ENCODE measurements at places on chromosomes 2 and 18.

DNA sequence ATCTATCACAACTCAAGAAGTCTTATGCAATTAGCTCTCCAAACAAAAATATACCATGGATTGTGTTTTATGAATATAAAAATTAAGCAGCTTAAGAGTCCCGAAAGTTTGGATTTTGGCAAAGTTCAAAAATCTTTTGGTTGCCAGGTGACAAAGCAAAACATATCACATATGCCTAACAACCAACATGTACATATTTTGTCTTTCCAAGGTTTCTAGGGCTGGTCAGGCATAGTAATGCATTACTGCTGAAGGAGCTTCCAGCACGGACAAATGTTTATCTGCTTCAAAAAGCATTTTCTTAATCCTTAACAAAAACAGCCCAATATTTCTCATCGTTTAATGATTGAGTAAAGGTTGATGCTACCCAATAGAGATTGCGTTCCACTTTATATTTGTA, 1327.1 kb upstream of the ZEB2 start:
- no peak for DNase-seq

DNA sequence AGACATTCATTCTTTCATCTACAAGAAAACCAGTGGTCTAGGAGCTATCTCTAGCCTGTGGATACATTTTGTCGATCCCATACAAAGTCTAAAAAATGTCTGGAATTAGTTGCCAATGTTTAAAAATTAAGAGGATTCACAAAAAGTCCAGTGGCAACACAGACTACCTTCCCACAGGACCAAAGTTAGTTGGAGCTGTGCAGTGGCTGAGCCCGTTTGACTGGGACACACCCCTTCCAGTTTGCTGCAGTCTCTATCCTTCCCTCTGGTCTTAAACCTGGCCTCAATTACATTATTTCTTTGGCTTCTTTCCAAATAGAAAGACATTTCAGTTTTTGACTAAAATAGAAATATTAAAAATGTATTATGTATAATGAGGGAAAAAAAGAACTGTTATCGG, 18.6 kb downstream of the SLC16A14 start:
- DNase-seq, result no peak

- DNase-seq, result no peak
Observed at GRCh38 chr2:227805578-227805977, 8.1 kb upstream of the CCL20 start.

- DNase-seq, result peak; percentile 47
Observed at GRCh38 chr2:3728104-3729054, 25.0 kb downstream of the DCDC2C start.

DNA sequence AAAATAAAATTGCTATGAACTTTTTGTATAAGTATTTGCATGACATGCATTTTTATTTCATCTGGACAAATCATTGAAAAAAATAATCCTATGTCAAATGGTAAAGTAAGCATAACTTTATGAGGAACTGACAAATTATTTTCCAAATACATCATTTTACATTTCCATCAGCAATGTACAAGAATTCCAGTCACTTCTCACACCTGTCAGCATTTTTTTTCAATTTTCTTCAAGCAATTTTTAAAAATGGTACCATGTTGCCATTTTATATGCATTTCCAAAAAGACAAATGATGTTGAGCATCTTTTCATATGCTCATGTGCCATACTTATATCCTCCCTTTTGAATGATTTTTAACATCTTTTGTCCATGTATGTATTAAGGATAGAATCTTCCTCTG, 961.7 kb upstream of the PIK3C3 start:
- no peak for DNase-seq

- DNase-seq, result no peak
Observed at GRCh38 chr2:14454202-14454601, 178.3 kb upstream of the LRATD1 start.

- DNase-seq, result no peak
Observed at GRCh38 chr2:21033237-21034155, 10.4 kb downstream of the APOB start.

DNA sequence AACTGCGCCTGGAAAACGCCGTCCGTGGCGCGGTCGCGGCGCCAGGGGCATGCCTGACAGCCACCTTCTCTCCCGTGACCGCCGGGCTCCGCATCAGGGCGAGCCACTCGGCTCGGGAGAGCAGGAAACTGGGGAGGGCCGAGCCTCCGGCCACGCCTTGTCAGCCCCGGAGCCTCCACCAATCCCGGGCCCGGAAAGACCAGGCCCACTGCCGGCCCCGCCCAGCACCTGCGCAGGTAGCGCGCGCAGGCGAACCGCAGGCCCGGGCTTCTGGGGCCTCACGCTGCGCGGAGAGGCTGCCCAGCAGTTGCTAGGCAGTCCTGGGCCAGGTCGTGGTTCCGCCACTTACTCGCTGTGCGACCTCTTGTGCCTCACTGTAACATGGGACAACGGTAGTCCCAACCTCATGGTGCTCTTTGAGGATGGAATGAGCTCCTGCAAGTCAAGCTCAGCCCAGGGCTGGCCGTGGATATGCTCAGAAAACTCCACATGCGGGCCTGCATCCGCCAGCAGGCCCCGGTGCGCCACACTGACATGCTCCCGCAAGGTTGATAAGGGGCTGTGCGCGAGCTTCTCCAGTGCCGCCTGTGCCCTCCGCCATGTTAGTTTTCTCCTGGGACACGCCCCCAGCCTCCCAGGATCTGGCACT, 97.1 kb downstream of the INHBB start:
- DNase-seq, result no peak

GRCh38 chr18:67200665-67201064, 315.9 kb downstream of the DSEL start:
- DNase-seq, result no peak

DNA sequence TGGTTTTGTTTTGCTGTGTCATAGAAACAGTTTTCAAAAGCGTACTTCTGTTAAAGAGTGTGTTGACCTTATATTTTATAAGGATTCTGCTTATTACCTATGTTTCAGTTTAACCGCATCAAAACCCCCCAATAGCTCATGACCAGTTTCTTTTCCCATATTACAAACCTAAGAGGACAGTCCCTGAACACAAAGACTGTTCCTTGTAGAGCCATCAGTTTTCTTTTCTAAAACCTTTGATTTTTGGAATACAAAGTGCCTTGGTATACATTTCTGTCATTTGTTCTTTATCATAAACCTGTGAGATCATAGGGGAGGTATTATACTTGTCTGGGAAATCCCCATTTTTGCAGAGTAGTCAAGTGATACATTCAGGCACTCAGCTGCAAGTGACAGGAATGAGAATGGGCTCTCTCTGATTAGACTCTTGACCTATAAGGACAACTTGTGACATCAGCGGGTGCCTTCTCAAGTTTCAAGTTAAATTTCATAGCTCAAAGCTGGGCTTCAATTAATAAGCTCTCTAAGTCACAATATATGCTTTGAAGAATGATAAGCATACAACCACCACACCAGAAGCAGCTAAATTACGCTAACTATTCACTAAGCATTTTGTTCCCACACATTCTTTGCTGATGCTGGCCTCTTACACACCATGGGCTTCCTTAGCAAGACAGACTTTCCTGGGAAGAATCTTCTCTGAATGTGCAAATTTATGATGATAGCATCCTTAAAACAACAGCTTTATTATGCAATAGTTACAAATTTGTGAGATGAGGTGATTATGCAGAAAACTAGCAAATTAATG, 97.5 kb upstream of the CD302 start:
- no peak for DNase-seq

- no peak for DNase-seq
Observed at GRCh38 chr2:71669628-71670429, 216.5 kb downstream of the DYSF start.

GRCh38 chr2:20999906-21000645, 43.8 kb downstream of the APOB start:
- DNase-seq, result no peak

- DNase-seq, result no peak
Observed at GRCh38 chr2:145085612-145086011, 565.7 kb upstream of the ZEB2 start.

GRCh38 chr2:9179572-9180201, 26.9 kb upstream of the ASAP2 start:
- DNase-seq, result peak; percentile 92

GRCh38 chr2:196226058-196226706, 54.8 kb upstream of the STK17B start:
- DNase-seq, result no peak

DNA sequence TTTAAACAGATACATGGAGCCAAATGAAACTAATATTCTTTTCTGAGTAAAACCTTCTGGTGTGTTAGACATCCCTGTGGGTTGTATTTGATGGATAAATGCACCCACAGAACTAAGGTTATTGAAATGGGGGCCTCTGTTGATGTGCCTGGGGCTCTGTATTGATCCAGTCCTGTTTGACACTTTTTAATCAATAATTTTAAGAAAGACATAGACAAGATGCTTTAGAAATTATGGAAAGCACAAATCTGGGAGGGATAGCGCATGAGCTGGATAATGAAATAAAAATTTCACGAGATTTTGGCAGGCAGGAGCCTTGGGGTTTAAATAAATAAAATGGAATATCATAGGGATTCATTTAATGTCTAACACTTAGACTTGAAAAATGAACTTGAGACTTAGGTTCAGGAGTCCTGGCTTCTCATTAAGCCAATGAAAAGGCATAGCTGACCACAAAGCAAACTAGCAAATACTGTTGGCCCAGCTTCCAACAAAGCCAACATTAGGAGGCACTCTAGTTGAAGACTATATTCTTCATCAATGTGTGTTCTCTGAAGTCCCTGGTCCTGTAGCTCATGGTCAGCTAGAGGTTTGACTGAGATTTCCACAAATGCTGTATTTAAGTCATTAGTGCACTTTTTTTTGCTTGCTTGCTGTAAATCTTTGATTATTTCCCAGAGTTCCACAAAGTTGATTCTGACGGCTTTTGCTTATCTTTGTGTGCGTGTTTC, 64.2 kb upstream of the SH3RF3 start:
- DNase-seq, result no peak

DNA sequence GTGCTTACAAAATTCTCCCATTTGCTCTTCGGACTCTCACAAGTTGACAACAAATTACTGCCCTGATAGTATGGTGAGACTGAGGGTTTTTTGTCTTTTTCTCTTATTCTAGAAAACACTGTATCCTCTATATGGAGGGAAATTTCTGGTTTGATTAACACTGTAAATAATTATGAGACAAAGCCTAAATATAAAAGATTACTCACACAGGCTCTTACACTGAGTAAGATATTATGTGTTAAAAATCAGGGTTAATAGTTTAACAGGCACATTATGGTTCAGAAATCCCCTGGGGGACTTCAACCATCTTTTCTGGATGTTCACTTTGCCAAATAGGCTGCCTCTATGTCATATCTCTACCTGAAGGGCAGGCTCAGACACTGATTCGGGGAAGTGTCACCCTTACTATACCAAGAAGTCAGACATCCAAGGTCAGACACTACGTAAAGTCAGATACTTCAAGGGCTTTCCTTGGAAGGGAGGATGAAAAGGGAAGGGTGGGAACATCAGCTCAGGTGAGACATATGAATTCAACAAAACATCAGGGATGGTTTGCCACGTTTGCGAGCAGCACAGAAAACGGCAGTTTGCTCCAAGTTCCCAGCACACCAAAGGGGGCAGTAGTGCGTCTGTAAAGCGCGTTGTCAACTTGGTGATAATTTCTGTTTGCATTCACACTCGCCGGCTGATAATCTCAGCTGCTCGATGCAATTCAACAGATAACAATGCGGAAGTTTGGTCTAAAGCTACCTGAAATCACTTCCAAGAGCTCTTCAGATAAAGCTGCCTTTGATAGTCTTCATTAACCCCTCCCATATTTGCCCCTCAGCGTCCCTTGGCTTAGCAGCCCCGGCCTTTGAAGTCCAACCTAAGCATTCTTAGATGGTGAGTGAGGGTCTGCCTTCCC, 972 bp upstream of the RASGRP3 start:
- DNase-seq, result peak; percentile 86

- peak; percentile 20 for DNase-seq
Observed at GRCh38 chr2:10867692-10868420, 43.9 kb upstream of the KCNF1 start.

GRCh38 chr2:217826991-217827390, 175.8 kb downstream of the TNS1 start:
- DNase-seq, result no peak

DNA sequence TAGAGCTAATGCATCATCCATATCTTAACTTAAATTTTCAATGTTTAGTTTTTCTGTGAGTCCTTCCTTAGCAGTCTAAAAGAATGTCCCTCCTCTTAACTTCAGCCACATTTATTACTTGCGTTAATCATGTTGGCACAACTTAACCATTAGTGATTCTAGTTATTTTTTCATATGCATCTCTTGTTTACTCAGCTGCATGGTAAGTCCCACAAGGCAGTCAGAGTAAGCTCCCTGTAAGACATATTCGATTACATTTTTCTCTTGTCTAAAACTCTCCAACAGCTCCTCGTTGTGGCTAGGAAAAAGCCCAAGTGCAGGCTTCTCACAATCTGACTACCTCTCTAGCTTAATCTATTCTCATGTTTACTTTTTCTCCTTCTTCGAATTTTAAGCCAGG, 2045.3 kb upstream of the PIK3C3 start:
- DNase-seq, result no peak

DNA sequence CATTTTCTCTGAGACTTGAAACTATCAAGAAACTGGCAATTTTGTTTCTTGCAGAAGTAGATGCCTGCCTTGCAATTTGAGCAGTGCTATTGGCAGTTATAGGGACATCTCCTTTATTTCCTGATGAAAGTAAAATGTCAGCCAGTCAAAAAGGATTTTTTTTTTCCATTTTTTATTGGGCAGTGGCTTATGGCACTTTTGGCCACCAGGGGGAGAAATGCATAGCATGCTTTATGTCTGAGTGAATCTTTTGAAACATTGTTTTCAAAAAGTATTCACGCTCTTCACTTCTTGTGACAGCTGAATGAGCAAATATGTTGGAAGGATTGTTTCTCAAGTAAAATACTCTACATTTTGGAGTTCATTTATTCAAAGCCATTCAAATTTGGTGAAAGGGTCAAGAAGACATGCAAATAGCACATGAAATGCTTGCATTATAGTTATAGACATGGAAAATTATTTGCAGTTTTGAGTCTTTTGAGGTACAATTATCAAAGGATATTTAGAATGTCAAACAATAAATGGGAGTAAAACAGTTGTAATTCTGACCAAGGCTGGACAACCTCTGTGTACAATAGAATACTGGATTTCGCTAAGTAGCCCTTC, 491.0 kb downstream of the CDH2 start:
- DNase-seq, result peak; percentile 53

GRCh38 chr2:206275312-206276055, 1.0 kb downstream of the ZDBF2 start:
- peak; percentile 45 for DNase-seq

DNA sequence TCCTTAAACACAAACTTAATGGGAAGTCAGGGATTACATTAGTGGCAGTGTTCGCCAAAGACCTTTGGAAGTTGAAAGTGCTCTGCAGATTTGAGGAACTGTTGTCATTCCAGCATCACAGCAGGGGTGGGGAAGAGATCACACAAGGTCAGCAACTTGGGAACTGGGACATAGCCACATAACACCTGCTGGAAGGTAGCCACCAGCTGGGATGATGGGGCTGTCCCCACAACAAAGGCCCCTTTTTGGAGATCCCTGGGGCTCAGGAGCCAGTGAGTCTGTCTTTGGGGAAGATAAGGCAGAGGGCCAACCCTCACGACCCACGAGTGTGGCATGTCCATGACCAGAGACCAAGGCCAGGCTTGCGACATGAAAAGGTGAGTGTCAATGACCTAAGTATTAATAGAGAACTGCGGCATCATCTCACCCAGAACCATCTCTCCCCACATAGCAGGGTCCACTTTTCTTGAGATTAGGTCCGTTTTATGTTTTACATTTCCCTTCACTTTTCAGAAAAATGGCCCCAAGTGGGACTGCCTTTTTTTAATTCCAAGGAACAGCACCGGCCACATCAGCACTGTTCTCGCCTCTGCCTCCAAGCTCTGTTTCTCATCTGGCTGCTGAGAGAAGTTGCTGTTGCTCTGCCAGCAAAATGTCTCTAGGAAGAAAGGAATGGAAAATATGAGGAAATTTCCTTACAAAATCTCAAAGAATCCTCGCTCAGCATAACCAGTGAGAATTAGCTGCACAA, 106.9 kb downstream of the GFPT1 start:
- DNase-seq, result no peak

Measured in EL (cell line).